ENCODE measurements at places on chromosomes 6 and 20. TPM values are rescaled to one million over a fixed set of nuclear protein-coding genes. Genes with fewer than 3 reads are reported as not detected.

Gene AKAP7
- total RNA-seq: 8.4 TPM

Gene DOK5
- total RNA-seq: not detected

Gene SRC
- total RNA-seq: 172 TPM

Gene SLC17A1
- not detected for total RNA-seq

Gene EPHA7
- total RNA-seq: 1.5 TPM

Gene HLA-DQB1
- total RNA-seq: 18.2 TPM

Gene SMOC2
- 14.4 TPM for total RNA-seq

Gene SSTR4
- not detected for total RNA-seq

DNA sequence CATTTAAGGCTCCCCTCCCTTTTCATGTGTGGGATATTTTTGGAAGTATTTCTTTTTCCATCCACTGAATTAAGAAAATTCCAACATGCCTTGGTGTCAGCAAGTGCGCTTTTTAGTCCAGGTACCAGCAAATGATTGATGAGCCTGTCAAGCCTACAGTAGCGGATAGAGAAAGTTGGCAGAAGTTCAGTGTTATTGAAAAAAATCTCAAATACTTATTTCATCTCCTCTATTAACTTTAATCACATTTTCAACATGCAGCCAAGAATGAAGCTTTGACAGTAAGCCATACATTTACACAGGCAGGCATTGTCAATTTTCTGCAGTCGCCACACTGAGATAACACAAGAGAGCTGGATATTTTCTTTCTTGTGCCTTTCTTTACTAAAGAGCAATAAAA lies 50.4 kb downstream of the BLOC1S5 start:
- no peak overlapping the region for H3K4me3 ChIP-seq
- no peaks in the 10 kb centered on the region for H3K27me3 ChIP-seq
- H3K36me3 ChIP-seq: no peaks in the 10 kb centered on the region

DNA sequence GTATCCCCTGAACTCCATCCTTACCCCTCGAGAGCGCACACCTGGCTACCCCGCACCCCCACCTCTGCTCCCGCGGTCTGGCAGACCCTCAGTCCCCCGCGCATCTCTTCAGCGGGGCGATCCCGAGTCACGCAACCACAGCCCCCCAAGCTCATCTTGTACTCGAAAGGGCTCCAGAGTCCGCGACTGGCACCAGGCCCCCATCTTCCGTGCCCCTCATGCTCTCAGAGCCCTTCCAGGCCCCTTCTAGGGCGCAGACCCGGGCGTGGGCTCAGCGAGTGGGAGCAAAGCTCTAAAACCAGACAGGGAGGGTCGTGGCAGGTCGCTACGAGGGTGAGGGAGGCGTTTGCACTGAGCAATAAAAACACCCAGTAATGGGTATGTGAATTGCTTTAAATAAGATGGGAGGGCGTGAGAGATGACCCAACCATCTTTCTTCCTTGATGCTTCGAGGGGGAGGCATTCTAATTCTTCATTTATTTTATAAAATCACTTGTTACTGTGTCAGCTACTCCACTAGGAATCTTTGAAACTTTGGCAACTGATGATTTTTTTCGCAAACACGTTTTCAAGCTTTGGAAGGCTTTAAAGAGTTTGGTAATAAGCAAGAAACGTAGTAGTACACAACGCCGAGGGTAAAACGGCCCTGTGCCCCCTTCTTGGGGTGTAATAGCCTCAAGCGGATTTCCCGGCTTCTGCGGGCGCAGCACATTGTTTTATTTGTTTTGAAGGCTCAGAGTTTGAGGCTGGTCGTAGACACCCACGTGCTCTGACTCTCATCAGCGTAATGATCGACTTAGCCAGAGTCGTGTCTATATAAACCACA lies 42.6 kb upstream of the SUPT3H start:
- DNase-seq: no peak
- H3K4me3 ChIP-seq: peak overlapping the region; percentile 62

DNA sequence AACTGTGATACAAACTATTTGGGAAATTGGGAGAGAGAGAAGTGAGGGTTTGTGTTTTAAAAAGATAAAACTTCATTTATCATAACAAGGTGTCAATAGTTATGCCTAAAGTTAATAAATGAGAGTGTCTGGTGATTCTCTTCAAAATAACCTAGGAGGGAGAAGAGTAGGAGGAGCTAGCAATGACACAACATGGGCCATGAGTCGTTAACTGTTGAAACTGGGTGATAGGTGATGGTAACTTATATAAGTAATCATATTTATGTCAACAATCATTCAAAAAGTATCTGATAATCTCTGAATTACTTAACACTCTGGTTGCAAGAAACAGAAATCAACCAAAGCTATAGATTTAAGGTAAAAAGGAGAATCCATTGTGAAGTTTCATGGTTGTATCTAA lies 46.8 kb upstream of the INSM1 start:
- no peak overlapping the region for H3K27ac ChIP-seq
- no peak overlapping the region for H3K4me3 ChIP-seq
- no peaks in the 10 kb centered on the region for H3K36me3 ChIP-seq
- no peaks in the 10 kb centered on the region for H3K4me1 ChIP-seq
- no peaks in the 10 kb centered on the region for H3K27me3 ChIP-seq

GRCh38 chr6:139409026-139409425 lies 34.6 kb upstream of the CITED2 start:
- DNase-seq: no peak
- no peaks in the 10 kb centered on the region for H3K36me3 ChIP-seq
- no peak overlapping the region for H3K4me3 ChIP-seq
- no peak overlapping the region for H3K27ac ChIP-seq
- no peaks in the 10 kb centered on the region for H3K27me3 ChIP-seq

- no peak overlapping the region for H3K4me3 ChIP-seq
- no peak for DNase-seq
- H3K27ac ChIP-seq: no peak overlapping the region
- H3K36me3 ChIP-seq: no peaks in the 10 kb centered on the region
- H3K4me1 ChIP-seq: no peaks in the 10 kb centered on the region
Measured at GRCh38 chr6:156175433-156175832, 601.7 kb upstream of the ARID1B start.

- no peaks in the 10 kb centered on the region for H3K4me1 ChIP-seq
- no peak overlapping the region for H3K27ac ChIP-seq
- DNase-seq: no peak
- H3K36me3 ChIP-seq: no peaks in the 10 kb centered on the region
- H3K27me3 ChIP-seq: no peaks in the 10 kb centered on the region
- no peak overlapping the region for H3K4me3 ChIP-seq
Measured at GRCh38 chr6:92023410-92023966, 1395.9 kb downstream of the EPHA7 start.

DNA sequence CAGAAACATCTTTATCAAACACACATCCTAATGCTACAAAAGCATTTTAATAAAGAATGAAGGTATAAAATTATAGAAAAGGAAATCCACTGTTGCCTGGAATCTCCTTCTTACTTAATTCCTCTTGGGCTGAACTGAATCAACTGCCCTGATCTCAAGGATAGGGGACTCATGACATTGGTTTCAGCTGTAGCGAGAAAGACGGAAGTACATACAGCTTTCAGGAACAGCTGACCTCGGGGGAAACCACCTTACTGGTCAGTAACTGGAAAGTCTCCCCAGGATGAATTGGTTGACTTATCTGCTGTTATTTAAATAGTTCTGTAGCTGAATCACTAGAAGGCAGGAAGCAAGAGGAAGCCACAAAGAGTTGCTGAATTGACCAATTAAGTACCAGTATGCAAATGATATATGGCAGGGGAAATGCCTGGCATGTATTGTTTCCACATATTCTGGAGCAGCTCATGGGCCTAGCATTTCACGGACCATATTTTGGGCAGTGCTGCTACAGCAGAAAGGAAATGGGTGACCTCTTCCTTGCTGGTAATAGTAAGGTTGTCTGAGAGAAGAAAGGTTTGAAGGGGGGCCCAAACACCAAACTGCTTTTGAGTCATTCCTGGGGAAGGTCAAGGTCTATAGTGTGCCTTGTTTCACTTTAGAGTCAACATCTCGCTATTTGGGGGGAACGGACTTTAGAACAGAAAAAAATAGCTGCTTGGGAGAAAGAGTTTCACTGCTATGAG lies 43.7 kb upstream of the MAP7 start:
- DNase-seq: peak; percentile 54
- no peak overlapping the region for H3K27ac ChIP-seq
- no peak overlapping the region for H3K4me3 ChIP-seq
- no peaks in the 10 kb centered on the region for H3K27me3 ChIP-seq
- H3K4me1 ChIP-seq: no peaks in the 10 kb centered on the region
- H3K36me3 ChIP-seq: peaks cover 41% of the 10 kb centered on the region

DNA sequence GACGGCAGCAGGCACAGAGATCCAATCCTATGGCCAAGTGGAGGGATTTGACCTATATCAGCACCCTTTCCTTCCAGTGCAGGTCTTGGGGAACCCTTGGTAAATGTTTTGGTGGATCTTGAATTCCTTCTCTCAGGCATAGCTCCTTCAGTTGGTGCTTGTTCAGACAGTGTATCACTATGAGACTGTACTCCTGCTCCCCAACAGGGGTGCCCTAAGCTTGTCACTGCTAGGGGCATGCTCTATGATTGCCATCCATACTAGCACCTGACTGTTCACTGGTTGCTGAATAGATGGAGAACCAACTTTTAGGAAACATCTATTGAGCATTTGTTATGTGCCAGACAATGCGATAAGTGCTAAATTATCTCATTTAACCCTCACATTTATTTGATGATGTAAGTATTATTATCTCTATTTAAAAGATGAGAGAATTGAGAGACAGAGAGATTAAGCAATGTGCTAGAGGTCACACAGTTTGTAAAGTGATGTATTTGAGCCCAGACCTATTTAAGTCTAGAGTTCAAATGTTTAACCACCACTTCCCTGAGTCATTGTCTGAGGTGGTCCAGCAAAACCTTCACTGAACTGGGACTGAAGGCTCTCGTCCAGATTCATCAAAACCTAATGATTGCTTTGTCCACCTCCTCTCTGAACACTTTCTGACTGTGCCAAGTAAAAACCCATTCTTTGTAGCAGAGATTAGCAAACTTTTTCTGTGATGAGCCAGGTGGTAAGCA lies 34.3 kb downstream of the ADGRF1 start:
- DNase-seq: no peak
- H3K27ac ChIP-seq: no peak overlapping the region
- no peaks in the 10 kb centered on the region for H3K36me3 ChIP-seq
- no peaks in the 10 kb centered on the region for H3K4me1 ChIP-seq
- no peaks in the 10 kb centered on the region for H3K27me3 ChIP-seq

DNA sequence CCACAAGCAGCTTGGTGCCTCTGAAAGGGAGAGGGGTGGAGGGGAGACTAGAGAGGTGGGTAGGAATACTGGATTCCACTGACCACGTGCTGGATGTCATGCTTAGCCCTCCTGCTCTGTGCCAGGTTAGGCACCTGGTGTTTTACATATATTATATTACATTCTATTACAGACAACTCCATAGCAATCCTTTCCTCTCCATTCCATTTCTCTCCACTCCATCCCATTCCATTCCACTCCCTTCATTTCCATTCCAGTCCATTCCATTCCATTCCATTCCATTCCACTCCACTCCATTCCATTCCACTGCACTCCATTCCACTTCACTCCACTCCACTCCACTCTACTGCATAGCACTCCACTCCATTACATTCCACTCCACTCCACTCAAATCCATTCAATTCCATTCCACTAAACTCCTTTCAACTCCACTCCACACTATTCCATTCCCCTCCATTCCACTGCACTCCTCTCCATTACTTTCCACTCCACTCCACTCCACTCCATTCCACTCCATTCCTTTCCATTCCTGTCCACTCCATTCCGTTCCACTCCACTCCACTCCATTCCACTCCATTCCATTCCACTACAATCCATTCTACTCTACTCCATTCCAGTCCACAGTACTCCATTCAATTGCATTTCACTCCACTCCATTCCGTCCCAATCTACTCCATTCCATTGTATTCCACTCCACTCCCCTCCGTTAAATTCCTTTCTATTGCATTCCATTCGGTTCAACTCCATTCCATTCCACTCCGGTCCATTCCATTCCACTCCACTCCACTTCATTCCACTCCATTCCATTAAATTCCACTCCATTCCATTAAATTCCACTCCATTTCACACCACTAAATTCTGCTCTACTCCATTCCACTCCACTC lies 27.2 kb upstream of the DEFB125 start:
- DNase-seq: no peak
- no peaks in the 10 kb centered on the region for H3K27me3 ChIP-seq
- no peaks in the 10 kb centered on the region for H3K36me3 ChIP-seq
- H3K4me3 ChIP-seq: no peak overlapping the region
- H3K27ac ChIP-seq: no peak overlapping the region

- no peak overlapping the region for H3K27ac ChIP-seq
- peak; percentile 70 for DNase-seq
- no peaks in the 10 kb centered on the region for H3K4me1 ChIP-seq
- H3K36me3 ChIP-seq: no peaks in the 10 kb centered on the region
- no peak overlapping the region for H3K4me3 ChIP-seq
Measured at GRCh38 chr6:138115877-138116660, 8.8 kb upstream of the PERP start.

GRCh38 chr20:10826111-10826510 lies 152.3 kb upstream of the JAG1 start:
- no peaks in the 10 kb centered on the region for H3K4me1 ChIP-seq
- H3K36me3 ChIP-seq: no peaks in the 10 kb centered on the region
- H3K4me3 ChIP-seq: no peak overlapping the region
